LoVo (cell line): ENCODE measurements at places on chromosomes 3 and 15.
A peak's percentile ranks its signal among the peaks of the same experiment; 100 is the strongest.

- DNase-seq = no peak
Measured at GRCh38 chr3:107826727-107827126, 264.1 kb downstream of the CD47 start.

- DNase-seq = no peak
Measured at GRCh38 chr3:42711491-42712343, 9.1 kb upstream of the HHATL start.

DNA sequence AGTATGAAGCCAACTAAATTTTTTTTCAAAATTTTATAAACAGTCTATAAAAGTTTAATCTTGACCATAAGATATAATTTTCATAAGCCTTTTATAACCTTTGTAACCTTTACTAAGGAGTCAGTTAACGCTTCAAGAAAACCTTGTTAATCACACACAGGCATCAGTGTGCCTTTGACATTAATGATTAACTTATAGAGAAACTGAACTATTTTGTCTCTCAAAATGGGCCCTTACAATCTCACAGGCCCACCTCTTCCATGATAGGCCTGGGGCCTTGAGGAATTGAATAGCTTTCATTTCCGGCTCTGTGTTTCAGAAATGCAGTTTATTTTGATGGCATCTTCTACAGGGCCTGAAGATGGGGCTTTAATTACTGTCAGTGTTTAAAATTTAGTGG is 70.1 kb downstream of the CD200 start:
- peak; percentile 60 for DNase-seq

GRCh38 chr15:66284271-66284670 is 9.1 kb upstream of the DIS3L start:
- no peak for DNase-seq

DNA sequence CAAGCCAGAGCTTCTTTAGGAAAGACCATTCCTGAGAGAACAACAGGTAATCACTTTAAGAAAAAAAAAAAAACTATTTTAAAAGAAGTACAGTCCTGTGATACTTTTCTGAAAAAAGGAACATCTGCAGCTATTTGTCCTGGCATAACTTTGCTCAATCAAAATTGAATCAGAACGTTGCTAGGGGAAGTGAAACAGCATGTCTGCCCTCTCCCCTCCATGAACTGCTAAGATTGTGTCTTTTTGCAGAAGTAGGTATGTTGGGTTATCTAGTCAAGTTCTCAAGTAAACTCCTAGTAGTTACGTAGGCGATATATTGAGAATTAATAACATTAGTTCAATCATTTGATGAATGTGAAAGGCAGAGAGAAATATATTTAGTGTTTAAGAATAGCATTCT is 1013.3 kb downstream of the TUSC7 start:
- no peak for DNase-seq

GRCh38 chr3:183028416-183028815 is 48.1 kb upstream of the DCUN1D1 start:
- no peak for DNase-seq

DNA sequence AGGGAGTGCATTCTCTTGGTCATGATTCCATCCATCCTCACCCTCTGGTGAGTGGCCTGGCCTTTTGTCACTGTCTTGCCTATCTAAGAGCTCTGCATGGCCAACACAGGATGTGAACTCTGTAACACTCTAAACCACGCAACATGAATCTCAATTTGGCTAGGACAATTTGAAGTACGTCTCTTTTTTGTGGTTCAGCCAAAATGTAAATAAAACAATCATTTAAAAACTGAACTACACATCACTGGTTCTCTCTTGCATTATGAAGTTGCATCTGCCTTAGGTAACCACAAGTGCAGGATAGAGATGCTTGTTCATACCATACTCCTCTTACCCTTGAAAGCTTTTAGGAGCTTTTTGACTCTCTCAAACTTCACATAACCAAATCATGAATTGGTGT is 27.3 kb downstream of the CCR3 start:
- DNase-seq = no peak

GRCh38 chr3:4401441-4401840 is 65.6 kb downstream of the SUMF1 start:
- no peak for DNase-seq

GRCh38 chr15:85329561-85330422 is 50.6 kb upstream of the AKAP13 start:
- no peak for DNase-seq

DNA sequence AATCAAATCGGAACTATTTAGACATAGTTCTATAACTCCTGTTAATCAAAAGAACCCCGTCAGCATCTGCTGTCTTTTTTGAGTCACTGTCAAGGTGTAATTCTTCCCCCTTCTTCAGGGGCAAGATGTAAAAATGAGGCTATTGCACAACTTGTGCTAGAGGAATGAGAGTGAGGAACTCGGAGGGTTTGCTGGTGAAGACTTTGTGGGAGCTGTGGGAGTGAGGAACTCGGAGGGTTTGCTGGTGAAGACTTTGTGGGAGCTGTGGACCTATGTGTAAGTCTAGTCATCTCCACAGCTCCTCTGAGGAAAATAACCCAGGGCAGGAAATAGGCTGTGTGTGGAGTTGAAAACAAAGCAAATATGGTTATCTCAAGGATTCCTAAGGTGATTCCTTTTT is 2.5 kb upstream of the CERS3 start:
- no peak for DNase-seq

DNA sequence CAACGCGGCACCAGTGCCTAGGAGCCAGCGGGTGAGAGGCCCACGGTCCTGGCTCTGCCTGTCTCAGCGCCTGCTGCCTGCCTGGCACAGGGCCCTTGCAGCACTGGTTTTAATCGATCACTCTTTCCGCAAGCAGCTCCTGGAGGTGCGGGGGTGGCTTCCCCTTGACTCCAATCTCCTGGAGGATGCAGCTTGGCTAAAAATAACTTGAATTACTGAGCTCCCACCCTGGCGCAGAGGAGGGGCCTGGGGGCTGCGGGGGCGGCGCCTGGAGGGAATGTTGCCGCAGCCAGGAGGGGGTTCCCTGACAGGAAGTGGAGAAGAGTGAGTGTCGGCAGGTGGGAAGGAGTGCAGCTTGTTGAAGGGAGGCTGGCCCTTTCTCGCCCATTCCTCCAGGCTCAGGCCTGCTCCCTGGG is 9.9 kb upstream of the RPL29 start:
- DNase-seq = no peak

GRCh38 chr3:113148284-113148683 is 63.1 kb upstream of the BOC start:
- no peak for DNase-seq

DNA sequence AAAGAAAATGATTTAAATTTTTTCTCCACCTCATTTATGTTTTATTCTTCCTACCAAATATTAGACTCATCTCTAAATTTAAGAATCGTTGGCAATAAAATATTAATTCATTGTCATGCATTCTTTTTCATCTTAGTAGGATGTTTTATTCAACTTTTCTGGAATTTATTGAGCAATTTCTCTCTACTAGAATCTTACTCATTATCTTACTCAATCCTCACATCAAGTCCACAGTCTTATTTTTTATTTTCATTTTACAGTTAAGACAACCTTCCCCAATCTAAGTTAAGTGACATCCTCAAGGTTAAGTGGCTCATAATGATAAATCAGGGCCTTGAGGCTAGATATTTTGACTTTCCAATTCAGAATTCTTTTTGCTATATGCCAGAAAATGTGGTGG is 15.9 kb upstream of the ALDH1A2 start:
- DNase-seq = no peak

DNA sequence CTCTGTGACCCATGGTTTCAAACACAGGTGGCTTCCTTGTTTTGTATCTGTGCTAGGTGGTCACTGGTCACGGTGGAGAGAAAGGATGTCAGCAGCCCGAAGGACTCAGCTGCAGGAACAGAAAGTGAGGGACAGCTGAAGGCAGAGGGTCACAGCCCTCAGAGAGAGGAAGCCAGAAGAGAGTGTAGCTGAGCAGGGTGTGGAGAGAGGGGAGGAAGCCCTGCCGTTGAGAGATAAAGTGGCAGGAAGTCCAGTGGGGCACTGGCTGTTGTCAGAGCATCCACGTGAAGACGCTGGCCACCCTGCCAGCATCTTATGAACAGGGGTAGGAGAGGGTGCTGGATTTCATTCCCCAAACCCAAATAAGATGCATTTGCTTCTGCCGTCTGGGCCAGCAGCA is 36.9 kb downstream of the LIMD1 start:
- no peak for DNase-seq

DNA sequence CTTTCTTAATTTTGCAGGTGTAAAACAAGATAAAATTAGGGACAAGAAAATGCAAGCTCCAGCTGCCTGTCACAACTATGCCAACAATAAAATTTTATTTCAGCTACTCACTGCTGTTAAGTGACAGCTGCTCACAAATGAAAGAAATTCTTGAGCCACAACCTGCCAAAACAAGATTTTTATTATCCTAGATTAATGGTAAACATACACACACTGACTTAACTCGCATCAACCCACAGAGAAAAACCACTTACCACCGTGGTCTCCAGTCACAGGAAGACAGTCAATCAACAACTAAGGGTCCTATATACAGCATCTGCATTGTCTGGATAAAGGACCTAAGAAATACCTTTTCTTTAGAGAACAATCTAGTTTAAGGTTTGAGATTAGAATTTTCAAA is 31.3 kb downstream of the EFL1 start:
- no peak for DNase-seq

GRCh38 chr15:42285034-42285433 is 11.8 kb upstream of the TMEM87A start:
- no peak for DNase-seq
